Activated T-helper 2 cell treated with anti-CD3 and anti-CD28 coated beads, Interferon-gamma antibody, Interleukin-2, Interleukin-4, amounts not matched to agents 10 μg/mL and 5 μg/mL and 100 μg/mL, durations not matched to agents 14 hours and 24 hours and 36 hours (primary cell): ENCODE measurements at places on chromosomes 6 and 20. TPM values are rescaled to one million over a fixed set of nuclear protein-coding genes. Genes with fewer than 3 reads are reported as not detected.

The PPP1R14C gene
- total RNA-seq: 0.11 and 0.23 TPM in 2 replicates

The HCRTR2 gene
- not detected in 2 replicates for total RNA-seq

The CDH26 gene
- 0.30 and 0.85 TPM in 2 replicates for total RNA-seq

The GATA5 gene
- not detected in 2 replicates for total RNA-seq

The BACH2 gene
- 88.8 and 89.7 TPM in 2 replicates for total RNA-seq

The ASIP gene
- not detected in 2 replicates for total RNA-seq

The SGK2 gene
- 0.25 and 0.32 TPM in 2 replicates for total RNA-seq

The TBXT gene
- not detected in 2 replicates for total RNA-seq

The EDN1 gene
- total RNA-seq: 0.09 TPM in 2 replicates

The DNAH8 gene
- 0.05 TPM in 1 of 2 replicates, not detected in the other for total RNA-seq

The SLC29A1 gene
- 125 and 134 TPM in 2 replicates for total RNA-seq

The THBS2 gene
- total RNA-seq: not detected in 2 replicates

The CRISP3 gene
- total RNA-seq: not detected in 2 replicates

The CLDN20 gene
- total RNA-seq: 0.21 TPM in 1 of 2 replicates, not detected in the other

The IL17A gene
- 0.18 TPM in 1 of 2 replicates, not detected in the other for total RNA-seq

The LPA gene
- total RNA-seq: not detected in 2 replicates

The RAB23 gene
- 4.8 and 5.1 TPM in 2 replicates for total RNA-seq

The TRIM15 gene
- total RNA-seq: 0.41 and 0.46 TPM in 2 replicates
